Esophagus muscularis mucosa (tissue), 4 donors: ENCODE measurements at places on chromosomes 5 and 9. TPM values are rescaled to one million over a fixed set of nuclear protein-coding genes. Genes with fewer than 3 reads are reported as not detected.

DNA sequence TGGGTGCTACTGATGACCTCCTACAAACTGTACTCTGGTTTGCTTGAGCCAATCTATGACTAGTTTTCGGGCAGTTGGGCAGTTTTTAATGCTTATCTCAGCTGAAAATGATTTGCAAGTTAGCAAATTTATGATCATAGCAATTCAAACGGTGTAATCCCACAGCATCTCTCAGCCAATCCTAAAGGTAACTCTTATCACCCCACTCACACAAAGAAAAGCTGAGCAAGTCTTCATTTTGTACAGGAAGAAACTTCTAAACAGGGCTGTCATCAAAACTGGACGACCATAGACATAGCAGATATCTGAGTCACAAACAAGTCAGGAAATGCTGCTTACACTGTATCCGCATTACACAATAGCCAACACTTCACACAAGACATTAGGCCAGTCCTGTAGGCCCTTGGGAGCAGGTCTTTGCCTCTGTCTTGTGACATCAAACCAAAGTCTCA is 2.6 kb upstream of the ENC1 start:
- no peak overlapping the region for H3K27ac ChIP-seq
- no peaks in the 10 kb centered on the region for H3K36me3 ChIP-seq
- peaks cover 47% of the 10 kb centered on the region for H3K4me1 ChIP-seq
- H3K4me3 ChIP-seq = no peak overlapping the region

- H3K36me3 ChIP-seq = no peaks in the 10 kb centered on the region
- no peak for DNase-seq
These were observed 50.0 kb downstream of the PCDH1 start for GRCh38 chr5:141828162-141828561.

GRCh38 chr9:88814577-88814976 is 176.7 kb upstream of the S1PR3 start:
- H3K4me1 ChIP-seq = peaks cover 16% of the 10 kb centered on the region
- no peaks in the 10 kb centered on the region for H3K36me3 ChIP-seq
- no peak for DNase-seq
- H3K27ac ChIP-seq = peak overlapping the region; percentile 67
- no peak overlapping the region for H3K4me3 ChIP-seq

DNA sequence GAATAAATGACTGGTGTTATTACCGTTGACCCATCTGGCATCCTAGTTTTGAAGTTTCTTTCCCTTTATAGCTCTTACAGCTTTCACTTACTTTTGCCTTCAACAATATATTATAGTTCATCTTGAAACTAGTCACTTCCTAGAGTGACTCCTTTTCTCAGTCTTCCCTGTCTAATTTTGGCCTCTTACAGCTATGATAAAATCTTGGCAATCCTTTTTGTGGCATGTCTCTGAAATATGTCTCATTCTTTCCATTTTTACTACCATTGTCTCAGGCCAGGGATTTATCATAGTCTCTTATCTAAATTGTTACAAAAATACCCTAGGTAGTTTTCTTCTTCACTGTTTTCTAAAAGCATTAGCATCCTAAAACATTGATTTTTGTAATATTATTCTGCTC is 621.3 kb upstream of the ZNF608 start:
- H3K36me3 ChIP-seq = no peaks in the 10 kb centered on the region
- DNase-seq = no peak
- H3K27me3 ChIP-seq = no peaks in the 10 kb centered on the region
- H3K4me1 ChIP-seq = no peaks in the 10 kb centered on the region
- H3K27ac ChIP-seq = no peak overlapping the region

CD72 gene
- total RNA-seq = 1.4 TPM

CYLC2 gene
- not detected for total RNA-seq

EMB gene
- 8.0 TPM for total RNA-seq
